ENCODE measurements at places on chromosomes 12 and 14. TPM values are rescaled to one million over a fixed set of nuclear protein-coding genes. Genes with fewer than 3 reads are reported as not detected.

The ALX1 gene
- total RNA-seq, result not detected

The EEA1 gene
- 12.3 TPM for total RNA-seq

The PAX9 gene
- total RNA-seq, result 12.0 TPM

The LGALS3 gene
- 260 TPM for total RNA-seq

The NOVA1 gene
- total RNA-seq, result not detected

The HNF1A gene
- total RNA-seq, result not detected

The MGP gene
- total RNA-seq, result not detected

The PXMP2 gene
- 22.6 TPM for total RNA-seq

The RTL1 gene
- total RNA-seq, result not detected

The TESPA1 gene
- total RNA-seq, result not detected

The BICDL1 gene
- 9.4 TPM for total RNA-seq

The PTPRQ gene
- total RNA-seq, result not detected

The PRH2 gene
- not detected for total RNA-seq

The CDK17 gene
- 20.7 TPM for total RNA-seq

The SSPN gene
- total RNA-seq, result 3.2 TPM

The DLGAP5 gene
- total RNA-seq, result 23.9 TPM

The KCNJ8 gene
- 0.14 TPM for total RNA-seq

The OTX2 gene
- total RNA-seq, result not detected

The CCDC196 gene
- not detected for total RNA-seq

The MMP19 gene
- 1.2 TPM for total RNA-seq

The CACNA1C gene
- total RNA-seq, result not detected

The ESR2 gene
- total RNA-seq, result 0.05 TPM

The HOXC12 gene
- total RNA-seq, result not detected

The SLC4A8 gene
- 0.28 TPM for total RNA-seq

The PMCH gene
- total RNA-seq, result not detected

The HOXC11 gene
- not detected for total RNA-seq

The SERPINA12 gene
- total RNA-seq, result not detected

All from airway epithelial cell (primary cell).